ENCODE measurements at places on chromosomes 12 and 14. TPM values are rescaled to one million over a fixed set of nuclear protein-coding genes. Genes with fewer than 3 reads are reported as not detected.

DNA sequence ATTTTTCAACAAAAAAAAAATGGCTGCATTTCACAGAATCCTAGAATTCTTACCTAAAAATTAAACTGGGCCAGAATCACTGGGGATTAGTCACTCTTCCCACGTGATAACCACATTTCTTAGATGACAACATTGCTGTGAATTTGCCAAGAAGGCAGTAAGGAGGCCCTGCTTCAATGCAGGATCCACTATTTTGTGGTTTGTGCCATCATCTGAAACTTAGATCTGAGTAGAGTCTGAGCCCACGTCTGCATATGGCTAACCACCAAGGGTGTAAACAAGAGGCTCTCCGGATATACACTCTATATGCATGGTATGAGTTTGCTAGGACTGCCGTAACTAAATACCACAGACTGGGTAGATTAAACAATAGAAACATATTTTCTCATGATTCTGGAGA is 24.4 kb upstream of the TBX5 start:
- H3K36me3 ChIP-seq, result no peaks in the 10 kb centered on the region
- peaks cover 6% of the 10 kb centered on the region for H3K4me1 ChIP-seq
- H3K27me3 ChIP-seq, result peaks cover 4% of the 10 kb centered on the region
- no peak overlapping the region for H3K27ac ChIP-seq

- H3K4me3 ChIP-seq, result no peak overlapping the region
- DNase-seq, result no peak
- H3K27ac ChIP-seq, result no peak overlapping the region
- peaks cover 2% of the 10 kb centered on the region for H3K36me3 ChIP-seq
- H3K4me1 ChIP-seq, result no peaks in the 10 kb centered on the region
Measured at GRCh38 chr14:36652542-36653201, 9.0 kb upstream of the PAX9 start.

The CPNE6 gene
- not detected for total RNA-seq

- DNase-seq, result no peak
- no peaks in the 10 kb centered on the region for H3K27me3 ChIP-seq
- no peaks in the 10 kb centered on the region for H3K36me3 ChIP-seq
- no peak overlapping the region for H3K27ac ChIP-seq
- H3K4me1 ChIP-seq, result no peaks in the 10 kb centered on the region
Measured at GRCh38 chr14:88079624-88080023, 74.7 kb downstream of the GPR65 start.

- H3K27me3 ChIP-seq, result peaks cover 74% of the 10 kb centered on the region
- H3K4me1 ChIP-seq, result peaks cover 8% of the 10 kb centered on the region
- H3K36me3 ChIP-seq, result no peaks in the 10 kb centered on the region
- H3K4me3 ChIP-seq, result no peak overlapping the region
Measured at GRCh38 chr12:52221912-52222457, 11.1 kb upstream of the KRT7 start.

- H3K27ac ChIP-seq, result peak overlapping the region; percentile 92
- no peaks in the 10 kb centered on the region for H3K27me3 ChIP-seq
- peak; percentile 79 for DNase-seq
- H3K4me1 ChIP-seq, result peaks cover 60% of the 10 kb centered on the region
- H3K4me3 ChIP-seq, result peak overlapping the region; percentile 51
Measured at GRCh38 chr14:49992901-49993339, 100.0 kb downstream of the ARF6 start.

The AICDA gene
- total RNA-seq, result not detected

GRCh38 chr12:5043589-5044419 is at the start of gene KCNA5:
KCNA5 (plus strand) TSS chr12:5043879; CDS start chr12:5044148, 269 bp downstream.
- H3K27ac ChIP-seq, result no peak within 1 kb of the TSS
- no peaks in the 10 kb centered on the region for H3K36me3 ChIP-seq
- no peak for DNase-seq
- H3K4me3 ChIP-seq, result no peak within 1 kb of the TSS
- peaks cover 50% of the 10 kb centered on the region for H3K27me3 ChIP-seq

GRCh38 chr12:15629108-15629507 is 160.1 kb downstream of the EPS8 start:
- H3K27me3 ChIP-seq, result peaks cover 9% of the 10 kb centered on the region
- no peaks in the 10 kb centered on the region for H3K4me1 ChIP-seq
- no peaks in the 10 kb centered on the region for H3K36me3 ChIP-seq
- H3K4me3 ChIP-seq, result no peak overlapping the region

DNA sequence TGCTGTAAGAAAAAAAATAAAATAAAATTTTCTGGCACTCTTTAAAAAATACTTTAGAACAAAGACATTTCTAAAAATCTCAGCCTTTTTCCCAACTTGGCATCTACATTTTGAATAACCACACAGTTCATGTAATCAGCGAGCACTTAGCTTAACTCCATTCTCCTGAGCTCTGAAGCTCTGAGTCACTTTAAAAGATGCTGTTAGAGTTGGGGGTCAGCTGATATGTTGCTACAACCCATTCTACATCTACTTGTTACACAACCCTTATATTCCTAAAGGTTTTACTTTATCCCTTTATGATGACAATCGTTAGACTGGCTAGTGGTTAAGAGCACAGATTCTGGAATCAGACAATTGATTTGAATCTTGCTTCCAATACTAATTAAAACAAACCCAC is 48.3 kb downstream of the SLC41A2 start:
- H3K27me3 ChIP-seq, result no peaks in the 10 kb centered on the region
- peaks cover 3% of the 10 kb centered on the region for H3K36me3 ChIP-seq
- H3K27ac ChIP-seq, result no peak overlapping the region
- no peak for DNase-seq

- no peak overlapping the region for H3K4me3 ChIP-seq
- no peaks in the 10 kb centered on the region for H3K4me1 ChIP-seq
- H3K36me3 ChIP-seq, result no peaks in the 10 kb centered on the region
- H3K27ac ChIP-seq, result no peak overlapping the region
- DNase-seq, result peak; percentile 57
Measured at GRCh38 chr12:117854339-117855012, 114.3 kb downstream of the KSR2 start.

The KRT75 gene
- total RNA-seq, result not detected

The GPRC5D gene
- not detected for total RNA-seq

GRCh38 chr14:51117593-51117992 is 22.7 kb upstream of the TRIM9 start:
- DNase-seq, result no peak
- peaks cover 11% of the 10 kb centered on the region for H3K27me3 ChIP-seq
- no peaks in the 10 kb centered on the region for H3K4me1 ChIP-seq
- H3K4me3 ChIP-seq, result no peak overlapping the region
- no peaks in the 10 kb centered on the region for H3K36me3 ChIP-seq
- no peak overlapping the region for H3K27ac ChIP-seq

DNA sequence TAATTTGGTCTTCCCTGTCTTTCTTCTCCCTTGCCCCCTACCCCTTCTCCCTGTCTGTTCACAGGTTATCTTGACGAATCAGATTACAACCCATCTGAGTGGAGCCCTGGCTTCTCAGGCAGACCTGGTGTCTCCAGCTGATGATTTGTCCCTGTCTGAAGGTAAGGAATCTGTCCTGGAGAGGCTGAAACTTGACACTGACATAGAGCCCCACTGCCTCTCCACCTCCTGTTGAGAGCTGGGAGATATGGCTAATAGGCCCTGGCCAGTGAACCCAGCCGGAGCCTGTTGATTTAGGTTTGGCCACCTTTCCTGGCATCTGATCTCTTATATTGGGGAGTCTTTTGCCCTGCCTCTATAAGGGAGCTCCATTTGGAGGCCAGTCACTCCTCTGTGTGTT is 472.2 kb downstream of the RAD51B start:
- H3K4me3 ChIP-seq, result no peak overlapping the region
- DNase-seq, result no peak
- H3K4me1 ChIP-seq, result peaks cover 10% of the 10 kb centered on the region
- H3K36me3 ChIP-seq, result peaks cover 3% of the 10 kb centered on the region
- no peaks in the 10 kb centered on the region for H3K27me3 ChIP-seq

The TSPAN31 gene
- 19.4 TPM for total RNA-seq

- no peaks in the 10 kb centered on the region for H3K27me3 ChIP-seq
- H3K4me1 ChIP-seq, result peaks cover 38% of the 10 kb centered on the region
- DNase-seq, result no peak
- no peaks in the 10 kb centered on the region for H3K36me3 ChIP-seq
- no peak overlapping the region for H3K4me3 ChIP-seq
- no peak overlapping the region for H3K27ac ChIP-seq
Measured at GRCh38 chr12:122943196-122943595, 23.1 kb downstream of the ABCB9 start.

DNA sequence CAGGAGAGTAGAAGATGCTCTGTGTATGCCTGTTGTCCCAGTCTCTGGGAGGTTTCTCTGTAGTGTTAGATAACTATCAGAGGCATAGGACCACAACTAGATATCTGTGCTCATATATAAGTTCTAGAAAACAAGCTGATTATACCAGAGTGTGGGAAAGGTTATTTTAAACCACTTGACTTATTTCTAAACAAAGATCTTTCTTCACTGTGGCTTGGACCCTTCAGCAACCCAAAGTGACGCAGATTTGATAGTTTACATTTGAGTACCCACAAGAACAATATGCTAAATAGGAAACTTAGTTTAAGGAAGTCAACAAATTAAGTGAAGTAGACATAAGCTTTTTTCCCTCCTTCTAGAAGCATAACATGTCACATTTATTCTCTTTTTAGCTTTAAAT is 41.3 kb downstream of the RIC8B start:
- no peaks in the 10 kb centered on the region for H3K27me3 ChIP-seq
- peaks cover 22% of the 10 kb centered on the region for H3K36me3 ChIP-seq
- H3K4me3 ChIP-seq, result no peak overlapping the region
- no peak overlapping the region for H3K27ac ChIP-seq
- DNase-seq, result no peak
- H3K4me1 ChIP-seq, result no peaks in the 10 kb centered on the region

- no peak overlapping the region for H3K4me3 ChIP-seq
- no peaks in the 10 kb centered on the region for H3K4me1 ChIP-seq
- DNase-seq, result no peak
- H3K27ac ChIP-seq, result no peak overlapping the region
Measured at GRCh38 chr12:34602213-34602940, 580.1 kb downstream of the ALG10 start.

The BTBD6 gene
- total RNA-seq, result 47.1 TPM

- peaks cover 8% of the 10 kb centered on the region for H3K36me3 ChIP-seq
- H3K27me3 ChIP-seq, result no peaks in the 10 kb centered on the region
- H3K4me1 ChIP-seq, result no peaks in the 10 kb centered on the region
- DNase-seq, result no peak
- no peak overlapping the region for H3K4me3 ChIP-seq
- H3K27ac ChIP-seq, result no peak overlapping the region
Measured at GRCh38 chr12:124356221-124356620, 61.3 kb downstream of the RFLNA start.

DNA sequence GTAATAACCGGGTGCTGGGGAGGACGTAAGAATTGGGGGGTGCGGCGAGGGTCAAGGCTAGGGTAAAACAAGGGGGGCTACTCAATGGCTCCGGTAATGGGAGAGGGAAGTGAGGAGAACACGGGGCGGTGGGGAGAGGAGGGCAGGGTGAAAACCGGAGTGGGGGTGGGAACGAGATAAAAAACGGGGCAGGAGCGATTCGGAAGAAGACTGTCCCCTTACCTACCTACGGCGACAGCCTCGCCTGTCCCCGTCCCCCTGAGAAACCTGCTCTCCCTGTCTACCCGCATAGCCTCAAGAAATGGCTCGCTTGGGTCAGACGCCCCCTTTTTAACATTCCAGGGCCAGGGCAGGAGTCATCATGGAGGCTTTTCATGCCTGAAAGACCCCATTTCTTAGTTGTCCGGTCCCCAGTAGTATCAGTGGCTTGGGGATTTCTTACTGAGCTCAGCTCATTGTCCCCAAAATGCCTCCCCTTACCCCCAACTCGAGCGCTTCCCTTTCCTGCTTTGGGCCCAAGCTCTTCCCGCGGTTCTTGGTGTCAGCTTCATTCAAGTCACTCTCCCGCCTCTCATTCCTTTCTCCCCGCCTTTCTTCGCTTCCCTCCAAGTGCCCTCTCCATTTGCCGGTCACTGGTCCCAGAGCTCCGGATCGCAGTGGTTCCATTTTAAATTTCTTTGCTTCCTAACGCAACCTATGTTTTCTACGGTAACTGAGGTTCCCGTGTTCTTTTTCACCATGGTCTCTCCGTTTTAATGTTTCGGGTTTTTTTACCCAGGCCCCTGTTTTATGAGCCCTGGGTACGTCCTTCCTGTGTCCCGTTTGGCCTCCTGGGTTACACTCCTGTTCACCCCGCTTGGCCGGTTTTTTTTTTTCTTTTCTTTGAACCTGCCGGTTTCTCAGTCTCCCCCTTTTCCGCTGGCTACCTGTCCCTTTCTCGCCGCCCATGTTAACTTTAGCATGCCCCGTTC is 1.2 kb upstream of the WSB2 start:
- H3K4me3 ChIP-seq, result peak overlapping the region; percentile 83
- H3K27ac ChIP-seq, result peak overlapping the region; percentile 93
- peaks cover 6% of the 10 kb centered on the region for H3K36me3 ChIP-seq

The FGF23 gene
- not detected for total RNA-seq

- no peaks in the 10 kb centered on the region for H3K36me3 ChIP-seq
- H3K4me3 ChIP-seq, result no peak overlapping the region
- no peaks in the 10 kb centered on the region for H3K27me3 ChIP-seq
- no peaks in the 10 kb centered on the region for H3K4me1 ChIP-seq
- no peak for DNase-seq
Measured at GRCh38 chr12:18690653-18691052, 47.2 kb downstream of the PLCZ1 start.

DNA sequence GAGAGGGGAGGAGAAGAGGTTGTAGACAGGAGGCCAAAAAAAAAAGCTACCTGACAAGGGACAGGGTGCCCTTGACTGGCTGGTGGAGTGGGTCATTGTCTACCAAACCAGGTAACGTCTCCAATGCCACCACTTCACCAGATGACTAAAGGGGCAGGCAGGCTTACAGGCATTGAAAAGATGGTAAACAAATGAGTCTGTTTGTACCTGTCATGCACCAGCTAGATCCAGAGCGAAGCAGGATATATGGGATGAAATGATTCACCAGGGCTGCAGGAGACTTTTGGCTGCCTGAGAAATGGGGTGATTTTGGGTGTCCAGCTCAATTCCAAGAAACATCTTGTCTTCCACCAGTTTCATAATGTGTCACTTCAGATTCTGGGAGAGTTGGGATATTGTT is 4.0 kb downstream of the C12orf54 start:
- H3K4me1 ChIP-seq, result peaks cover 9% of the 10 kb centered on the region
- no peak overlapping the region for H3K4me3 ChIP-seq
- no peak for DNase-seq
- H3K27ac ChIP-seq, result no peak overlapping the region

DNA sequence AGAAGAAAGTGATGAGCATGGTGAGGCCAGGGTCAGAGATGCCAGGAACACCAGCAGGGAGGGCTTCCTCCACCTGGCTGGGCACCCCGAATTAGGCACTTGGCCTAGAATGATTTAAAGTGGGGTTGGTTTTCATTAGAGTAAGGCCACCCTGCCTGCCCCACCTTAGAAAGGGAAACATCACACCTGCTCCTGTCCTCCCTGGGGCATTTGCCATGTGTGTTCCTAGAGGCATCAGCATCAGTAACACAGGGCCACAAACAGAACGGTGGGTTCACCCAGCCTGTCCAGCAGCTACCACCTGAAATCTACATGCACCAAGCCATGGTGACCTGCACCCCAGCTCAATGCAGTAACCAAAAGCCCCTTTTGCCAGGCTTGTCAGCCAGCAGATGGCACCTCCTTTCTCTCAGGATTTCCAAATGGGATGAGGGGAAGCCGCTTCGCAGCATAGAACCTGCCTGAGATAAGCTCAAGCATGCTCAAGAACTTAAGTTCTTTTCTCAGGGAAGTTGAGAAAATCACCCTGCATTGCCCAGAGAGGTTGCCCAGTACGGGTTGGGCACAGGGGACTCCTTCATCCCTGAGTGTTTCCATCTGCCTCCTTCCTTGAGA is 338.8 kb downstream of the DPF3 start:
- DNase-seq, result no peak
- H3K27me3 ChIP-seq, result peaks cover 69% of the 10 kb centered on the region
- no peak overlapping the region for H3K27ac ChIP-seq
- no peaks in the 10 kb centered on the region for H3K36me3 ChIP-seq
- H3K4me1 ChIP-seq, result peaks cover 14% of the 10 kb centered on the region
- H3K4me3 ChIP-seq, result no peak overlapping the region
